ENCODE measurements at places on chromosomes 1 and 21.

DNA sequence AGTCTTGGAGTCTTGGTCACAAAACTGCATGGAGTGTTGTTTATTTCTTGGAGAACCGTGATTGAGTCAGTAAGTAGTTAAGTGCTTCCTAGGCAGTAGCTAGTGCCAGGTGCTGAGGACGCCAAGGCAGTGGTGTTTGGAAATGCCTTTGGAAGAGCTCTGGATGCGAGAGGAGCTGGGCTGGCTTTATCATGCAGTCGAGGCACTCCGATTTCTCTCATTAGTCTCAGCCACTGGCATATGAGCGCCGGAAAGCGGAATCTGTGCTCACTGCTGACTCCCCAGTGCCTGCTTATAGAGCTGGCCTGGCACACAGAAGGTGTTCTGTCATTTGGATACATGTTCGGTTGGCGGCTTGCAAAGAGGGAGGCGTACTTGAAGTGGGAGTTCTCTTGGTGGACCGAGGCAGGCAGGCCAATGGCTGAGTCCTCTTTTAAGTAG, 3.6 kb downstream of the TENT5C start:
- no peak overlapping the region for H3K4me3 ChIP-seq
- H3K27ac ChIP-seq = no peak overlapping the region
- no peaks in the 10 kb centered on the region for H3K27me3 ChIP-seq
- no peak for ATAC-seq

- no peaks in the 10 kb centered on the region for H3K36me3 ChIP-seq
- peaks cover 30% of the 10 kb centered on the region for H3K4me1 ChIP-seq
- peak overlapping the region; percentile 87 for H3K27ac ChIP-seq
- H3K27me3 ChIP-seq = no peaks in the 10 kb centered on the region
- peak overlapping the region; percentile 94 for H3K4me3 ChIP-seq
Observed at GRCh38 chr1:160032165-160032820, 503 bp upstream of the PIGM start.

DNA sequence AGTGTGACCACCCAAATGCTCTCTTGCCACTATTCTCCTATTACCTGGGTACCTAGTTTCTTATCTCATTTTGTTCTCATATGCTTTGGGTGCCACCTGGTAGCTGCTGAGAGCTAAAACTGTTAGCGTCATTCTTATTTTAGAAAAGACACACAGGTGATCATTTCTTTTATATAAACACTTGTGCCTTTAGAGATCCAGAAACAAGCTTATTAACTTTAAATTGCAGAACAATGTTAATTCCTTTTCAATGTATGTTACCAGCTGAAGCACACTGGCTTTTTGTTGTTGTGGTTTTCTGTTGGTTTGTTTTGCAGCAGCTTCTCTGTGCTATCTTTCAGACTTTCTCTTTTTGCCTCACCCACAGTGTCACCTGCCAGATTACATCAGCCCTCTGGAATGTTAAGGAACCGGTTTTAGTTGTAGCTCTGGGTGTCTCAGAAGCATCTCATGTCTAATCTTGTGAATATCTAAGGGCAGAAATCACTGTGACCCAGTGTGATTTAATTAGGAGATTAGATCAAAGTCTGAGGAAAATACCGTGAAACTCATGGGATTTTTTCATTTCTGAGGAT, 43.4 kb upstream of the SLC19A2 start:
- ATAC-seq = no peak
- peaks cover 15% of the 10 kb centered on the region for H3K27me3 ChIP-seq
- H3K4me1 ChIP-seq = peaks cover 6% of the 10 kb centered on the region
- no peak overlapping the region for H3K27ac ChIP-seq
- H3K36me3 ChIP-seq = no peaks in the 10 kb centered on the region

- peak; percentile 3 for ATAC-seq
- H3K36me3 ChIP-seq = no peaks in the 10 kb centered on the region
- H3K27ac ChIP-seq = no peak overlapping the region
- H3K4me1 ChIP-seq = peaks cover 13% of the 10 kb centered on the region
- H3K27me3 ChIP-seq = peaks cover 86% of the 10 kb centered on the region
- no peak overlapping the region for H3K4me3 ChIP-seq
Observed at GRCh38 chr1:156866249-156866909, 5.7 kb downstream of the NTRK1 start.
